ENCODE measurements at places on chromosomes 4 and X. TPM values are rescaled to one million over a fixed set of nuclear protein-coding genes. Genes with fewer than 3 reads are reported as not detected.

- no peak for DNase-seq
- H3K27me3 ChIP-seq: no peaks in the 10 kb centered on the region
- H3K36me3 ChIP-seq: no peaks in the 10 kb centered on the region
- no peak overlapping the region for H3K27ac ChIP-seq
Measured at GRCh38 chr4:141660880-141661279, 24.5 kb downstream of the IL15 start.

- H3K36me3 ChIP-seq: no peaks in the 10 kb centered on the region
- no peak overlapping the region for H3K27ac ChIP-seq
- H3K4me3 ChIP-seq: no peak overlapping the region
- DNase-seq: no peak
- no peaks in the 10 kb centered on the region for H3K27me3 ChIP-seq
Measured at GRCh38 chr4:124499261-124499660, 213.3 kb downstream of the ANKRD50 start.

- no peak for DNase-seq
- no peak overlapping the region for H3K4me3 ChIP-seq
- H3K27me3 ChIP-seq: 0 out of 2 replicates have a peak, but pooled peaks cover 3% of the 10 kb centered on the region
- peaks cover 10% of the 10 kb centered on the region for H3K4me1 ChIP-seq
Measured at GRCh38 chr4:183807420-183808096, 97.5 kb upstream of the STOX2 start.

DNA sequence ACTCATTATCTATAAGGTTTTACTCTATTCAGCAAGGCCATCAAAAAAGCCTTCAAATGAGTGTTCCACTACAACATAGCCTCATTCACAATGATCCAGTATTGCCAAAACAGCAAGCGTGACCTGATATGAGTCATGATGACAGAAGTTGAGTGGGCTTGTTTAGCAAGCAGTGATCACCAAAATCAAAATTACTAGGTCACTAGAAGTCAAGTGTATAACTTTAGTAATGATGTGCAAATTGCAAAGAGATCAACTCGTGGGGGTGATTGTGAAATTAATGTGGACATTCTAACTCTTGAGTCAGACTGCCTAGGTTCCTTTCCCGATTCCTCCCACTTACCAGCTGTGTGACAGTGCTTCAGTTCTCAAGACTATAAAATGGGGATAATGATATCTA, 124.5 kb downstream of the CHM start:
- no peak overlapping the region for H3K27ac ChIP-seq
- no peak for DNase-seq
- no peaks in the 10 kb centered on the region for H3K27me3 ChIP-seq
- H3K36me3 ChIP-seq: peaks cover 9% of the 10 kb centered on the region

The GRIPAP1 gene
- total RNA-seq: 70.7 TPM

The SUPT20HL2 gene
- not detected for total RNA-seq

All from WTC11 (cell line).